ENCODE measurements at places on chromosomes 6 and 20.
A peak's percentile ranks its signal among the peaks of the same experiment; 100 is the strongest.

DNA sequence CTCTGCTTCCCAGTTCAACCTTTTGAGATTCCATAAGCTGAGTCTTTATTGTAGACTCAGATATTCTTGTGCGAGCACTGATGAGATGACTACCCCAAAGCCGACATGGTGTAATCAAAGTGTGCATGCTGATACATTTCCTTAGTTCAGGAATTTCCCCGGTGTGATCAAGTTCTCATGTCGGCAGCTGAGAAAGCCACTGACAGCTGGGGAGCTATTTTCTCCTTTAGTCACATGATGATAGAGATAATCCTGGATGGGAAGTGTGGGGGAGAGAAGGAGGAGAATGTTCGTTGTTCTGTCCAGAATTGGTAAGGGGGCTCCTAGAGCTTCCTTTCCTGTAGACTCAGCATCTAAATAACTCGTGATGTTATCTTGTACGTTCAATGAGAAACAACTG lies 7.7 kb upstream of the CAP2 start:
- no peak for DNase-seq

DNA sequence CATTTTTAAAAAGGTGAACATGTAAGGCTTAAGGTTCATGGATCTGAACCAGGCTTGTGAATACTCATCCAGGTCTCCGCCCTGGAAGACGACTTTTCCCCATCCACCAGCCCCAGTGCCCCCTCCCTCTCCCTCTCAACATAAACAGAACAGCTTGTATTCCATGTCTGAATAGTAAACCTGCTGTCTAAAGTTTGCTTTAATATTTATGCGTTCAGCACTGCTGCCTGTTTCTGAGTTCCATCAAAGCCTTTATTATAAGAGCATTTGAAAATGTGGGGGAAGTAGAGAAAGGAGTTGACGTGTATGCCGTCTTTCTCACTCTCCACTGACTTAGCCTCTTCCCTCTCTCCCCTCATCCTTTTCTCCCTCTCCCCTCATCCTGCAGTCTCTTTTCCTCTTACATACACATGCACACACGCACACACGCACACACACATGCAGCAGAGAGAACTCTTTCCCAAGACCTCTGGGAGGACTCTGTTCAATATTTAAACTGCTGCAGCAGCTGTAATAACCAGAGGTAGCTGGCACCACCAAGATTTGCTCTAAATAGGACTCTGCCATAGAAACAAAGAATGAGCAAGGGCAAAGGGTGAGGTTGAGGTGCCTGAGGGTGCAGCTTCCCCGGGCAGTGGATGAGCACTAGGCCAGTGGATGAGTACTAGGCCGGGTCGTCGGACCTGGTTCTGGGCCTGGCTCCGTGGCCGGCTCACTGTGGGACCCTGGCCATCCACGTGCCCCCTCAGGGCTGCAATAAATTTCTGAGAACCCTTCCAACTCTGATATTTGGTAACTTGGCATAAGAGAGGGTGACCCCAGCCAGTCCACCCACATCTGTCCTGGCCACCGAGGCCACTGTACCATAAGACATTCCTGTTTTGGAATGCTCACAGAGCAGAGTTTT lies 35.4 kb upstream of the VSTM2L start:
- DNase-seq: no peak

DNA sequence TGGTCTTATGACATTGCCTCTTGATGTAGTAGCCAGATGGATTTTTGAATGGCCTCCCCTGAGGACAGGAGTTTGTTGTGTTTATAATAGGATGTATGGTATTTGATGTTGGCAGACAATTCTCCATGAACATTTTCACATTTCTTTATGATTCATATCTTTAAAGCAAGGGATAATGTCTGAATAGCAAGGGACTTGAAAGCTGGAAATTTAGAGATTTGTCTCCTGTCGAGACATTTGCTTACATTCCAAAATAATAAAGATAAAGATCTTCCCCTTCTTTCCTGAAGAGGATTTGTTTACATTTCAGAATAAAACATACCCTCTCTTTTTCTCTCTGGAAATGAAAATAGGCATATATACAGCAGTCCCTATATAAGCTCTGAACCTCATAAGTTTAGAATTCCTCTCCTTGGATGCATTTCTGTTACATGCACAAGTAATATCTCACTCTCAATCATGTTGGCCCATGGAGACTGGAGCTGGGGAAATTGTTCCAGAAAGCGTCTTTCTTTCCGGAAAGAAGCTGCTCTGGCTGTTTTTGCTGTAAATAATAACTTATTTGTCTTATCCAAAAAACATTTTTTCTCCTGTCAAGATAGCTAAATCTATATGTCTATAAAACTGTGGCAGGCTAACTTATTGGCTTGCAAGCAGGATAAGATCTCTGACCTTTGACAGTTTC lies 42.5 kb upstream of the ASCC3 start:
- no peak for DNase-seq

DNA sequence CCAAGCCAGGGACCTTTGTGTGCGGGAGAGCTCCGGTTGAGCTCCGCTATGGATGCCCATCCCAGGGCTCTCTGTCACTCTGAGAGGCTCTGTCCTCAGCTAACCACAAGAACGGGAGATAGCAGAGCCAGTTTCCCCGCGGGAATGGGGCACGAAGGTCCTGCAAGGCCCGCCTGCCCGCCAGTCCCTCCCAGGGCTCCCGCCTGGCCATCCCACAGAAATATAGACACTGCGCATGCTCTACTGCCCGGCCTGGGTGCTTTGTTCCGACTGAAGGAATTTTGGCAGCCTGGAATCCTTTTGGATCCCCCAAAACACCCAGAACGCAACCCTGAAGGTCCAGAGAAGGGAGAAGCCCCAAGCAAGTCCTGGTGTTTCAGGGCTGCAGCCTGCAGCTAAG lies 8.6 kb upstream of the DEFB110 start:
- no peak for DNase-seq

- no peak for DNase-seq
Observed at GRCh38 chr6:5680095-5680494, 326.6 kb downstream of the NRN1 start.

- no peak for DNase-seq
Observed at GRCh38 chr6:135974426-135974825, 122.9 kb downstream of the PDE7B start.

- DNase-seq: peak; percentile 1
Observed at GRCh38 chr6:118187568-118188164, 280.6 kb downstream of the SLC35F1 start.

DNA sequence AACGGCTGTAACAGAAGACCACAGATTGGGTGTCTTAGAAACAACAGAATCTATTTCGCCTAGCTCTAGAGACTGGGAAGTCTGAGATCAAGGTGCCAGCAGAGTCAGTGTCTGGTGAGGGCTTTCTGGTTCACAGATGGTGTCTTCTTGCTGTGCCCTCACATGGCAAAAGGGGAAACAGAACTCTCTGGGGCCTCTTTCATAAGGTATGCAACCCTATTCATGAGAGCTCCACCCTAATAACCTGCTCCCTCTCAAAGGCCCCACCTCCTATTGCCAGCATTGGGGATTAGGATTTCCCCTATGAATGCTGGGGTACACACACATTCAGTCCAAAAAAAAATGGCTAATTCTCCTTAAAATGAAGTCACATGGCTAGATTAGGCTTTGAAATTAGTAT lies 10.0 kb downstream of the TXNDC5 start:
- no peak for DNase-seq

DNA sequence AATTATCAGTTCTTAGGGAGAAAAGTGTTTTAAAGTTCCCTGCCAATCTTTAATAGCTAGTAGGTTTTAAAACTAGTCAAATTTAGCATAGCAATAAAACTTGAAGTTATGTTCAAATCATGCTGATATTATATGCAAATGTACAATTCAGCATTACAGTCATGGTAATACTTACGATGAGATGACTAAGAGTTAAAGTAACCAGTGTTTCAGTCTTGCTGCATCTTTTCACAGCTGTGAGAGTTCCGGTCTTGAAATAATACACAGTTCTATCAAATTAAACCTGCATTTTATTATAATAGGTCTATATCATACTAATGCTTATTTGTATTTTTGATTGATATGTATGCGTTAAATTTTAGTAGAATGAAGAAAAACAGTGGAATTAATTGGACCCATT lies 26.1 kb downstream of the POPDC3 start:
- DNase-seq: no peak
